ENCODE measurements at places on chromosomes 5 and 9.

DNA sequence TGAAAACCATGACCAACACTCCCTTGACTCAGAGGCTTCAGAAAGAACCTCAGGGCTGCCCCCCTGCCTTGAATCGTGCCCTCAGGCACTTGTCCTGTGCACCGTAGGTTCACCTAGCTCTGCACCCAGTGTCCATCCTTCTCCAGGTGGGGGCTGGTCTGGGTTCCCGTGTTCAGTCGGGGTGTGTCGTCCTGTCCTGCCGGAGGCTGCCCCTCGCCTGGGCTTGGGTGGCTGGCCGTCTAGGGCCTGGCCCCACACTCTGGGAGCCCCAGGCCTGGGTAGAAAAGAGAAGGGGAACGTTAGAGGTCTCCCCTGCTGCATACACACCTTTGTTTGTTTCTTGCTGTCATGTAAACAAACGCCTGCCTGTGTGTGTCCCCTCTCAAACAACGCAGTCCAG, 29.3 kb downstream of the CATSPER3 start:
- no peak for DNase-seq

- no peak for DNase-seq
Measured at GRCh38 chr5:124997186-124997893, 250.9 kb upstream of the ZNF608 start.

GRCh38 chr5:76888733-76889300, 39.0 kb downstream of the S100Z start:
- no peak for DNase-seq

- no peak for DNase-seq
Measured at GRCh38 chr5:113397046-113397445, 37.7 kb downstream of the TSSK1B start.

GRCh38 chr5:133818031-133818431, 150.4 kb downstream of the C5orf15 start:
- no peak for DNase-seq

GRCh38 chr9:136650648-136651047, 12.1 kb upstream of the EGFL7 start:
- DNase-seq, result no peak

- DNase-seq, result no peak
Measured at GRCh38 chr9:38384990-38385848, 7.3 kb upstream of the ALDH1B1 start.

DNA sequence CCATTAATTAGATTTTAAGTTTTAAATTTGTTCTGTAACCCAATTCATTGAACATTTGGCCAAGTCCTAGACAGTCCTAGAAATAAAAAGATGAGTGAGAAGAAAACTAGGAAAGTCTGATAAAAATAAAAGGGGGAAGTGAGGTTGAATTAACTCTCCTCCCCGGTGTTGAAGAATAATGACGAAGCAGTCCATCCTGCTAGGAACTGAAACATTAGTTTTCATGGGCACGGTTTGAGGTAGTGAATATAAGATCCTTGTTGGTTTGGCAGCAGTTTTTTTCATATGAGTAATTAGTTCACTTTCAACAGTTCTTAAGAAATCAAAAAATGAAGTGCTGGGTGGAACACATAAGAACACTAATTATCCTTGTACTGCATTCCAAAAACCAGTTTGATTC, 103.1 kb downstream of the MTREX start:
- DNase-seq, result no peak

GRCh38 chr9:76766126-76766525, 1.9 kb downstream of the PCA3 start:
- no peak for DNase-seq

GRCh38 chr9:70607329-70607728, 192.9 kb upstream of the KLF9 start:
- DNase-seq, result no peak

GRCh38 chr5:75907651-75908050, 175.5 kb upstream of the SV2C start:
- no peak for DNase-seq

- no peak for DNase-seq
Measured at GRCh38 chr9:127162046-127162863, 39.8 kb upstream of the ANGPTL2 start.

DNA sequence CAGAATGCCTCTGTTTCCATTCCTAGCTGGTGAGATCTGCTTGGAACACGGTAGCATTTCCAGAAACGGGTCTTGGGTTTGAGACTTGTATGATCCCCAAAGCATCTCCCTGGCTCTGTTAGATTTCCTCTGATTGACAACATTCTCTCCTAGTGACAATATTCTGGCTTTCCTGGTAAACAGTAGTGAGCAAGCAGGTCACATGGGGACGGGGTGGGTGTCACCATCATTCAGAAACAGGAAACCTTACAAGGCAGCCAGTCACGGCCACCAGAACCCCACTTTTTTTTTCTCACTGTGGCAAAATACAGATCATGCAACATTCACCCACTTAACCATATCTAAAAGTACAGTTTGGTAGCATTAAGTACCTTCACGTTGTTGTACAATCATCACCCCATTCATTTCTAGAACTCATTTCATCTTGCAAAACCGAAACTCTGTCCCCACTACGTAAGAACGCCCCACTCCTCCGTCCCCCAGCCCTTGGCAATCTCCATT, 90.1 kb upstream of the LMX1B start:
- no peak for DNase-seq

GRCh38 chr5:165565911-165566310, 2060.5 kb downstream of the MAT2B start:
- DNase-seq, result no peak

- DNase-seq, result no peak
Measured at GRCh38 chr5:10797261-10797660, 36.2 kb upstream of the DAP start.

- DNase-seq, result no peak
Measured at GRCh38 chr5:56958595-56958994, 6.7 kb upstream of the MIER3 start.

GRCh38 chr5:140664030-140664358, 710 bp upstream of the WDR55 start:
- no peak for DNase-seq

GRCh38 chr5:148085977-148086705, 22.4 kb downstream of the SPINK5 start:
- DNase-seq, result no peak

DNA sequence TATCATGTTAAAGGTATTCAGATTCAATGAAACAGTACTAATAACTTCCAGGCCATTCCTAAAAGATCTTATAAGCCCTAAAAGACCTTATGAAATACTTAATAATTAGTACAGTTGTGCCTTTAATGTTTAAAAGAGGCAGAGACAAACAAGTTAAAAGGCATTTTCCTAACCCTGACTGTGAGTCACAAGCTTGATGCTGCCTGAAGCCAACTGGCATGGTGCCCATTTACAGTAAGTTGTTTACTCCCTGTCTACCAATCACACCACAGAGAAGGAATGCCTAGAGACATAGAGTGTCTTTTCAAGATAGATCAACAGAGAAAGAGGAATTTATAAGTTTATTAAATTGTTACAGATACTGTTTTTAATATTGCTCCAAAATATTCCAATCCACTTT, 47.8 kb downstream of the NR3C1 start:
- DNase-seq, result peak; percentile 84

DNA sequence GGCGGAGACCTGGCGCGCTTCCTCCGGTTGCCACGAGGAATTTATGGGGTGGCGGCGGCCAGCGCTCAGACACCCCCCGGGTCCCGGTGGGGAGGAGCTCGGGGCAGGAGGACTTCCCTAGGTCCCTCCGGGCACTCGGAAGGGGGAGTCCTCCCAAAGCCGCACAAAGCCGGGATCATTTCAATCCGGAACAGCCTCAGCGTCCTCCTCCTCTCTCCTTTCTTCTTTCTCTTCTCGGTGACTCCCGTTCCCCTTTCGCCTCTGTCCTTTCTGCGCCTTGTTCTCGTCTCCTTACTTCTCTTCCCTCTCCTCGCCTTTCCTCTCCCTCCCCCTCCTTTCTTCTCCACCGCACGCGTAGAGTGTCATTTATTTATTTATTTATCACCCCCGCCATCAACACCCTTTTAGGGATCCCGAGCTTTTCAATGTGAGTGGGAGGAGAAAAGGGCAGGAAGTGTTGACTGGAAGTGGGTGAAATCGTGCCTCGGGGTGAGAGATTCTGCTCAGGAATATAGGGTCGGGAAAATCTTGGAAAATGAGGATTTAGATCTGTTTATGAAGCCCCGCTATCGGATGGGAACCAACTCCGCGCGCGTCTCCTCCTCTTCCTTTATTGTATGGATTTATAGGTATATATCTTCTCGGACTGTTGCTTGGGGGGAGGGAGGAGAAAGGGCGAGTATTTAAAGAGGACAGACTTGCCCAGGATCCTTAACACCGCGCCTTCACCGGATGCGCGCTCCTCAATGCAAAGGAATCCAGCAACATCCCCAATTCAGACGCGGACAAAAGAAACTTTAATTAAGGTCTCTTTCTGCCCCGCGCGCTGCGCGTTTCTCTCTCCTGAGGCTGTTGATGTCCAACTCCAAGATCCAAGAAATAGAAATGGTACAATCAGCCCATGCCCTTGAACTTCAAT, 2.0 kb upstream of the ZNF462 start:
- no peak for DNase-seq

GRCh38 chr9:37370968-37371563, 51.4 kb upstream of the GRHPR start:
- no peak for DNase-seq

DNA sequence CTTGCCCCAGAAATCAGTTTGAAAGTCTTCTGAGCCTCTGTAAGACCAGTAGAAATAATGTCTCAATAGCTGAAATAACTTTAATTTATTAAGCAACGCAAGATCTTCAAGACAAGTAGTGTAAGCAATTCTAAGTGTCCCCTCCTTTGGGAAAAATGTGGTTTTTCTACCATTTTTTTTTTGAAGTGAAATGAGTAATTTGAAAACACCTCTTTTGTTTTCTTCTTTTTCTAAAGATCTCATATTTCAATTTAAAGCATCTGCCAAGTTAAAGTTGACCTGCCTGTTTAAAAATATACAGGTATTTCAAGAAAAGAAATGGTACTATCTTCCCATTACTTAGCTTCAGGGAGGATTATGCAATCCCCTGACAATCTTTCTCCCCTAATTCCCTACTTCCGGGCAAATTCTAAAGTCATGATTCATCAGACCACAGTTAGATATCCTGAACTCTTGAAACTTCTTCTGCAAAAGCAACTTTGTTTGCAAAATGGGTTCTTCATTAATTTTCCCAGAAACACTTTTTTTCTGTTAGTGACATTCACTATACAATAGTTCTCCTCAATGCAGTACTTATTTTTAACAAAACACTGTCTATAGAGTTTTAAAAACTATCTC, 7.8 kb upstream of the ANXA1 start:
- DNase-seq, result peak; percentile 85

GRCh38 chr9:96052686-96053085, 177.2 kb downstream of the ERCC6L2 start:
- no peak for DNase-seq

DNA sequence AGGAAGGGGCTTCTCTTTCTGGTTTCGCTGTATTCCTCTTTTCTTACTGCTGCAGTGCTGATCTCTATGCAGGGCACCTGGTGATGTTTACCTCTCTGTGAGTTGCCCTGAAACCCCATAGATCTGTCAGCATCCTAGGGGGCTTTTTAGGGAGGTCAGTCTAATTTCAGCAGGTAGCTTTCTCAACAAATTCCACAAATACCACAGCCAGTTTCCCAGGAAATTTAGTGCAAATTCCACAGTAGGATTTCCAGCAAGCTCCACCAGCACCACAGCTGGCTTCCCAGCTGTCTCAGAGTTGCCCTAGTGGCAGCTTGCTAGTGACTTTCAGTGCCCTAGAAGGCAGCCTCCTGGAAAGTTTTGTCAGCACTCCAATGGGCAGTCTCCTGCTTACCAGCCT, 379.1 kb upstream of the SMC2 start:
- no peak for DNase-seq

GRCh38 chr9:125145425-125145824, 2.1 kb upstream of the SCAI start:
- DNase-seq, result no peak

DNA sequence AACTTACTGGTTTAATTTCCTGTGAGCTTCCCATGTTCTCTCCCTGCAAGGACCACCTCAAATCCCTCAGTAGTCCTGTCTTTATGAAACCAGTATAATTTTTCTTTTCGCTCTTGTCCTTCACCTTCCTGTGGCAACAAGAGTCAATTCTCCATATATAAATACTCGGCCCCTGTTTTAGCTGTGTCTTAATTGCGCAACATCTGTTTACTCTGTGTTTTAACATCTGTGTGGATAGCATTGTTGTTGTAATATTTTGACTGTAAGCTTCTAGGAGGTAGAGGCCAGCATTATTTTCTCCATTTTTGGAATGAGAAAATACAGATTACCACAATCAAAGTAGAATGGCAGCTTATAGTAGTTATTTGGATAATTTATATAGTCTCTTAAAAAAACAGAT, 30.2 kb upstream of the CDKN2B start:
- DNase-seq, result no peak

DNA sequence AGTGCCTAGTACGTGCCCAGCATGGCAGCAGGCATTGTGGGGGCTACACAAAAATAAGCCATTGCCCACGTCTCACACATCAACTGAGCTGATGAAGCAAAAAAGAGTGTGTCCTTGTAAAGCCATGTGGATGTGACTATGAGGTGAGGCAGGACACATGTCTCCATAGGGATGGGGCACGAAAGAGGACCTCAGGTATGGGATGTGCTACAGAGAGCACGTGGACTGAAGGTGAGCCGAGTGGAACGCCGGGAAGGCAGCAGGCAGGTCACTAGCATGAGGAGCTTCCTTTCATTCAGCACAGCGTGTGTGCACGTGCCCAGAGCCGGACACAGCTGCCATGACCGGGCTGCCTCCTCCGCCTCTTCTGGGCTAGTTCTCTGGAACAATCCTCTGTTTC, 429.8 kb downstream of the SPOCK1 start:
- DNase-seq, result no peak

- DNase-seq, result no peak
Measured at GRCh38 chr5:103718108-103718507, 155.5 kb upstream of the NUDT12 start.

DNA sequence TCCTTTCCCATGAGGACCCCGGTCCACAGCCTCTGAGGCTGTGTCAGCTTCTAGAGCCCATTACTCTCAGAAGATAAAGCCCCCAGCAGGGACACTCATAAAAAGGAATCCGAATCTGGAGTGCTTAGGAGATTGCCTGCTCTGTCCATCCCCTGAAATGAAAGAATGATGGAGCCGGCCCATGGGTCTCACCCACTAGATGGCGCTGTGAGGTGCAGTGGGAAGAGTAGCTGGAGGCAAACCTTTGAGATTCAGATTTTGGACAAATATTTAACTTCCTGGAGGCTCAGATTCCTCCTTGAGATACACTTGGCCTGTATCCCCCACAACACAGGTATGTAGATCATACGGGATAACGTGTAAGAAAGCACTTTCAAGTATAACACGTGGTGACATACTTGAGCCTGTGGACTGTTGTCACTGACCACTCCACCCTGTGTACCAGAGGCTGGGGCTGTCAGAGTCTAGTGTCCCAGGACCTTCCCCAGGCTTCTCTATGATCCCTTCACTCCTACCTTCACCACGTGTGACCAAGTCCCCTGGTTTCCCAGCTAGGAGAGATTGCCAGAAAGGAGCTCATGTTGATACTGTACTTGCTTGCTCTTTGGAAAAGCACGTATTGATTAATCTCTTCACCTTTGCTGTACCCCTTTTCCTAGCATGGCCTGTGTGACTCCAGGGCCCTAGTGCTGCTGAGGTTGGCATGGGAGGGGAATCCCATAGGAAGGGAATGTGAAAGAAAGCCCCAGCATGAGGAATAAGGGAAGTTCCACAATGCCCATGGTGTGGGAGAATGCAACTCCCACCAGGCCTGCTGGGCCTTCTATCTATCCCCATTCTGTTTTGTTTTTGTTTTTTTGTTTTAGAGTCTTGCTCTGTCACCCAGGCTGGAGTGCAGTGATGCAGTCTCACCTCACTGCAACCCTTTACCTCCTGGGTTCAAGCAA, 32.1 kb downstream of the TRMO start:
- DNase-seq, result peak; percentile 68

GRCh38 chr5:163165277-163165676, 272.1 kb upstream of the CCNG1 start:
- no peak for DNase-seq

All from COLO829 (cell line).